Right atrium auricular region (tissue), 2 donors: ENCODE measurements at places on chromosomes 6 and 20. TPM values are rescaled to one million over a fixed set of nuclear protein-coding genes. Genes with fewer than 3 reads are reported as not detected.

The MMP24OS gene
- 24.2 TPM for total RNA-seq

The ASIP gene
- total RNA-seq = 2.7 TPM

The SIRPD gene
- total RNA-seq = not detected

The PDE10A gene
- 3.6 TPM for total RNA-seq

The PNPLA1 gene
- not detected for total RNA-seq

The IL17A gene
- total RNA-seq = not detected

The RAB32 gene
- 18.6 TPM for total RNA-seq

The SNAP25 gene
- total RNA-seq = 0.74 TPM

The GNAS-AS1 gene
- not detected for total RNA-seq

The TMEM217 gene
- total RNA-seq = 1.4 TPM

The TFAP2A gene
- 0.12 TPM for total RNA-seq

The C20orf202 gene
- total RNA-seq = not detected

The EPM2A gene
- total RNA-seq = 24.2 TPM

The SLA2 gene
- 0.37 TPM for total RNA-seq

The RGS17 gene
- total RNA-seq = 0.28 TPM

The E2F1 gene
- 0.33 TPM for total RNA-seq

The DAAM2 gene
- total RNA-seq = 8.3 TPM

The TNFAIP3 gene
- 14.5 TPM for total RNA-seq

The KCNQ2 gene
- total RNA-seq = not detected
